ENCODE measurements at places on chromosomes 16 and 17. TPM values are rescaled to one million over a fixed set of nuclear protein-coding genes. Genes with fewer than 3 reads are reported as not detected.

DNA sequence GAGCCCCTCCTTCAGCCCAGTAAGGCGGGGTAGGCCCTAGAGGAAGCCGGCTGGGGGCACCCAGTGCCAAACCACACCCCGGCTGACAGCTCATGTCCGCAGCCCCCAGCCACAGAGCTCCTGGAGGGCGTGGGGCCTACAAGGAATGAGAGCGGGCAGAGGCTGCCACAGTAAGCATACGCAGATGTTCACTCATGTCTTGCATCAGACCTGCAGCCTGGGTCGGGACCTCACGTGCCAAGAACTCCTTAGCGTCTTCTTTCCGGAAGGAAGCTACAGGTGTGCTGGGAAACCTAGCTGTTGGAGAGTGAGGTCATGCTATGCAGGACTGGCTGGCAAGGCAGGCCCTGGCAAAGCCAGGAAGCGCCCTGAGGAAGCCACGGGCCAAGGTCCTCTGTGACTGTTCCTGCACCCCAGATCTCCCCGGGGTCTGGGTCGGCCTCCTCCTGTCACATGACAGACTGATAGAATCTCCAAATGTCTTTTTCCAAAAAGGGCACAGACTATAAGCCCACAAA lies 1.6 kb downstream of the ZNF598 start:
- DNase-seq = no peak

Gene ZPBP2
- not detected for total RNA-seq

DNA sequence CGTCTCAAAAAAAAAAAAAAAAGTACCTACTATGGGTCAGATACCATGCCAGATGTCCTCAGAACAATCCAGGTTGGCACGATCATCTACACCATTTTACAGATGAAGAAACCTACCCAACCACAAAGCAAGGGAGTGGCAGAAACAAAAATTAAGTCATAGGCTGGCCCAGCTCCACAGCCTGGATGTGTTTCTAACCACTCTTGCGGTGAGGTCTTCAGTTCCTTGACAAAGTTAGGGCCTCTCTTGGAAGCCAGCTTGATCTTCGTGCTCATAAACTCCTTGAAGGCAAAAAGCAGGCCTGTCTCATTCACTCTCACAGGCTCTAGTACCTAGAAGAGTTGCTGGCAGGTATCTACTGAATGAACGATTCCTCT lies 6.2 kb downstream of the GGA2 start:
- DNase-seq = no peak

GRCh38 chr16:83510906-83511305 lies 296.9 kb upstream of the HSBP1 start:
- no peak for DNase-seq

Gene CACNG5
- total RNA-seq = not detected

GRCh38 chr16:87067836-87068761 lies 249.1 kb downstream of the C16orf95 start:
- DNase-seq = no peak

DNA sequence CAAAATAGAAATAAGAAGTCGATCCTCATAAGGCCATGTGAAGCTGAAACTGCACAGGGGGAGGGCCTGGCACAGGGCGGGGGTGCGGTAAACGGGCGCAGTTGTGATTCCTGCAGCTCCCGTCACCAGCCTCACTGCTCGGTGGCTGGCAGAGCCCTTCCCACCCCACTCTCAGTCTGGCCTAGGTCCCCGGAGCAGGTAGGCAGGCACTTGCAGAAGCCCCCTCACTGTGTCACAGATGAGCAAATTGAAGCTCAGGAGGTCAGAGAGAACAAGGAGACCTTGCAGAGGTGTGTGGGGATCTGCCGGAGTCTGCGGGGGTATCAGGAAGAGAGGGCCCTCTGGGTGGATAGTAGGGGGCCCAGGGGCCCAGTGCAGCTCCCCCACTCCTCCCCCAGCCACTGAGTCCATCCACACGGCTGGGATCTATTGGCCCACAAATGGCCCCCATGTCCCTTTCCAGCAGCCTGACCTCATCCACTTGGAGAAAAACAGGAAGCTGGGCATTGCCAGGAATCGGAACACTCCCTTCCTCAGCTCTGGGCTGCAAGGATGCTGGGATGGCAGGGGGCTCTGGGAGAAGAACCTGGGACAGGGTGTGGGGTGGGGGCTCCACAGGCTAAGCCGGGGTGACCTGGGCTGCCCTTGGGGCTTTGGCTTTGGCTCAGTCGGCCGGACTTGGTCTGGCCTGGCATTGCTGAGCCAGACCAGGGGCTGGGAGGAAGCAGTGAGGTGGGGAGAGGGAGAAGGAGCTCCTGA lies 21.4 kb upstream of the MAP3K14 start:
- DNase-seq = peak; percentile 49

DNA sequence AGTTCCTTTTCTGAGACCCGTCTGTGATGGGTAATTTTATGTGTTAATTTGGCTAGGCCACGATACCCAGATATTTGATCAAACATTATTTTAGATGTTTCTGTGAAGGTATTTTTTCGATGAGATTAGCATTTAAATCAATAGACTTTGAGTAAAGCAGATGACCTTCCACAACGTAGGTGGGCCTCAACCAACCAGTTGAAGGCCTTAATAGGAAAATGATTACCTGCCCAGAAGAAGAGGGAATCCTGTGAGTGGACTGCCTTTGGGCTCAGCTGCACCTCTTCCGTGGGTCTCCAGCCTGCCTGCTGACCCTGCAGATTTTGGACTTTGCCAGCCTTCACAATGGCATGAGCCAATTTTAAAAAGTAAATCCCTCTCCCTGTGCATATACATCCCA lies 61.6 kb upstream of the WSB1 start:
- no peak for DNase-seq

DNA sequence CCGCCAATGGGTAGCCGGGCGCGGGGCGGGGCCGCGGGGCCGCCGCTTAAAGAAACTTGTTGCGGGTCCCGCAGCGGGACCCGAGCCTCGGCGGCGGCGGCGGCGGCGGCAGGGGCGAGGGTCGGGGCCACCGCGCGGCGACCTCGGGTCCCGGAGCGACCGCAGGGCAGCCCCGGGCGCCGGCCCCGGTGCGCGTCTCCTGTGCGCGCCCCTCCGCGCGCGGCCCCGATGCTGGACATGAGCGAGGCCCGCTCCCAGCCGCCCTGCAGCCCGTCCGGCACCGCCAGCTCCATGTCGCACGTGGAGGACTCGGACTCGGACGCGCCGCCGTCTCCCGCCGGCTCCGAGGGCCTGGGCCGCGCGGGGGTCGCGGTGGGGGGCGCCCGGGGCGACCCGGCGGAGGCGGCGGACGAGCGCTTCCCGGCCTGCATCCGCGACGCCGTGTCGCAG lies at the start of gene SOX8:
Gene SOX8, plus strand, starts transcription at position 76 of the 450 bp plus-strand sequence. Its CDS starts 153 bp downstream, at position 229.
- no peak for DNase-seq

Gene CDT1
- total RNA-seq = 6.1 TPM

GRCh38 chr16:11175787-11176341 lies 80.1 kb downstream of the SOCS1 start:
- DNase-seq = no peak

DNA sequence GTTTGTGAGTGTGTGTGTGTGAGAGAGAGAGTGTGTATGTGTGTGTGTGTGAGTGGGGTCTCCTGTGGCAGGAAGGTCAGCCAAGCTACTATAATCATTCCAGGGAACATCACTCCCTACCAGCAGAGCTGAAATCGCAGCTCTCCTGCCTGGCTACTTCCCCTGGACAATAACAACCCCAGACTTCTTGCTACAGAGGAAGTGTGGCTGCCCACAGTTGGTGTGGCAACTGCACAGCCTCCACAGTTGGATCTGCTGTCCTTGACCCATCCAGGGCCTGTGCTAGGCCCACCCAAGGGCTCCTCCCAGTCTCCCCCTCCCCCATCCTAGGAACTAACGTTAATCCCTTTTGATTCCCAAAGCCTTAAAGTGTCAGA lies 1.5 kb downstream of the SLC13A5 start:
- DNase-seq = no peak

- DNase-seq = no peak
Observed at GRCh38 chr17:28317966-28318758, 838 bp upstream of the TMEM97 start.

- DNase-seq = peak; percentile 70
Observed at GRCh38 chr17:68435876-68436842, 21.1 kb downstream of the WIPI1 start.

Gene NOD2
- 6.5 TPM for total RNA-seq

Gene HAP1
- total RNA-seq = not detected

DNA sequence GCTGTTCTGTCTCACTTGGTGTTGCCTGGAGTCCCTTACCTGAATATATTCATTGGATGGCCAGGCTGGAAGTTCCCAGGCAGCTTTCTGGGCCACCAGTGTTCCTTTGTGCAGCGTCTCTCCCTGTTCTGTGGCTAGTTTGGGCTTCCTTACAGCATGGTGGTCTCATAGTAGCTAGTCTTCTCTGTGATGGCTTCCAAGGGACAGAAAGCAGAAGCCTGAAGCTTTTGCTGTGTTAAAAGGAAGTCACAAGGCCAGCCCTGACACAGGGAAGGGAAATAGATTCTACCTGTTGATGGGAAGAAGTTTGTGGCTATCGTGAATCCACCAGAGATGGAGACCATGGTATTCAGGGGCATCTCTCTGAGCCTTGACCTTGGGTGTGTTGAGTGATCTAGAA lies 34.6 kb downstream of the PLCG2 start:
- DNase-seq = no peak

- no peak for DNase-seq
Observed at GRCh38 chr16:12334071-12334470, 357.5 kb downstream of the SNX29 start.

GRCh38 chr17:17491031-17491471 lies 5.1 kb downstream of the RASD1 start:
- no peak for DNase-seq

GRCh38 chr16:28930652-28931051 lies 1.1 kb upstream of the CD19 start:
- DNase-seq = no peak

- no peak for DNase-seq
Observed at GRCh38 chr17:39800540-39800939, 62.8 kb downstream of the GRB7 start.

GRCh38 chr17:60724647-60725046 lies 47.0 kb downstream of the BCAS3 start:
- no peak for DNase-seq

GRCh38 chr17:6453279-6454024 lies 9.2 kb downstream of the PIMREG start:
- DNase-seq = no peak

Gene RASL10B
- total RNA-seq = 13.0 TPM

DNA sequence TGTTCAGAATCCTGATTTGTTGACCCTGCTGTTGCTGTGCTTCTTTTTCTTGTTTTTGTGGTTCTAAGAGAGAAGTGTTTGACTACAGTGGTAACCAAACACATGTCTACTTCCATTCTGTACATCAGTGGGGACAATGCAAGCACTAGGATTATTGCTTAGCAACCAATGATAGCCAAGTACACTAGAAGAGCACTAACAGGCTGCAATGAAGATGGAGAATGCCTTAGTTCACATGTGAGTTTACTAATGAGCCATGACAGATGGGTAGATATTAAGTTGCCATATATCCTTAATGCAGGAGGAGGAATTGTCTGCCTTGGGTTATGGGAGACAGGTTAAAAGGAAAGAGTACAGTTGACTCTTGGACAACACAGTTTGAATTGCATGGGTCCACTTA lies 8.3 kb downstream of the EFCAB5 start:
- DNase-seq = no peak

- DNase-seq = no peak
Observed at GRCh38 chr16:69012906-69013305, 92.5 kb upstream of the HAS3 start.

DNA sequence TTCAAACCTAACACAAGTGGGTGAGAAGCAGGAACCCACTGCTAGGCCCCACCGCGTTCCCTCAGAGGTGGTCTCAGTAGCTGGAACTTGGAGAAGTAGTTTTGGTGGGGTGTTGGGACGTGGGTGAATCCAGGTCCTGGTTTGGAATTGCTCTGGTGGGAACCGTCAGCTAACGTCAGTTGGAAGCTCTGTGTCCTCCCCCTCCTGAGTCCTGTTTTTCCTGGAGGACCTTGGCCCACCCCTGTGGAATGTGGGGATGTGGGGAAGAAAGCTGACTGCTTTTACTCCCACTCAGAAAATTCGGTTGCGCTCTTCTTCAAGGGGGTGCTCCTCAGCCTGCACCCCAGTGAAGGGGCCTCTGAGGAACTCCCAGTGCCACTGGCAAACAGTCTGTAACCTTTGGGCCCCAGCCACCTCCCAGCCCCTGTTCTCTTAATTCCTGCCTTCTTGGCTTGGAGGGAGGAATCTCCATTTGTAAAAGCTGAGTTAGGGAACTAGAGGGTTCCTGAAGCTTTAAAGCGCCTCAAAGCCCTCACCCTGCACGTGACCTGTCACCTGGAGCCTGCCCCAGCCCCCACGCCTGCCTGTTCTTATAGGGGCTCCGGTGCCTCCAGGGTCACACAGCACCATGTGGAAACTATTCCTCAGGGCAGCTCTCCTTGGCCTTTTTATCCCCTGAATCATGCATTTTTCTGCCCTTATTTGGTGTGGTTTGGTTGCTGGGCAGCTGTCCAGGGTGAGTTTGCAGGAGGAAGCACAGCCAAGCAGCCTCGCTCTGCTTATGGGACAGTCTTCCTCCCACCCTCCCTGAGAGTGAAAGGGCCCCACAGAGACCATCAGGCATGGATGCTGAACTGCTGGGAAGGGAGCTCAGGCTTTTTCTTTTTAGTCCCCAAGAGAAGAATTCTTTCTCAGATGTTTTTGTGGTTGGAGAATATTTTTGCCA lies 16.2 kb upstream of the NAGLU start:
- DNase-seq = peak; percentile 94

DNA sequence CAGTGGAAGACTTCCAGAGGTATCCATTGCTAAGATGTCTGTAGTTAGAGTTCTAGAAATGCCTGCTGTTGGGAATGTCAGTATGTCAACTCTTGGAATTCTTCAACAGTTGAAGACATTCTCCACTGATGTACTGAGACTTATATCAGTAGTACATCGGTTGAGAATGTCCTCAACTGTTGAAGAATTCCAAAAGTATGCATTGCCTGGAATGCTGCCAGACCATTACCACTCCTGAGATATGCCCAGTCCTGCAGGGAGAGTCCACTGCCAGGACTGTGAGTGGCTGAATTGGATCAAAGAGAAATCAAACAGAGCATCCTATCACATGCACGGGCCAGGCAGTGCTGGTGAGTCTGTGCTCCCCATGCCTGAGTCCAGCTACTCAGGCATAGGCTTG lies 42.0 kb downstream of the IL21R start:
- DNase-seq = no peak

DNA sequence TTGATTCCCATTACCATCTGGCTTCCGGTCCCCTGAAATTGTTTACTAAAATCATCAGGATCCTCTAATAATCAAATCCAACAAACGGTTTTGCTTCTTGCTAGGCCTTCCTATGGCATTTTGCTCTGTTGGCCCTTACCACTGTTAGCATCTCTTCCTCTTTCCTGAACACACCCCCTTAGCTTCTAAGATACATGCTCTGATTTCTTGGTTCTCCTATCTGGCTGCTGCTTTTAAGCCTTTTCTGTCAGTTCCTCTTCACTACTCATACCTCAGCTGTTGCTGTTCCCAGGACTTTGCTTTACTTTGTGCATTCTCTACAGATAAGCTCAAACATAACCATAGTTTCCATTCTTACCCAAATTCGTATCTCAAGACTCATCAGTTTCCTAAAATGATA lies 11.4 kb downstream of the CAPNS2 start:
- no peak for DNase-seq

Gene MFAP4
- 59.9 TPM for total RNA-seq

GRCh38 chr16:75836347-75837010 lies 110.2 kb upstream of the CPHXL start:
- DNase-seq = no peak

GRCh38 chr17:63698886-63699637 lies 863 bp downstream of the LIMD2 start:
- DNase-seq = peak; percentile 66

Gene CNEP1R1
- total RNA-seq = 17.1 TPM

Gene ANKRD40CL
- total RNA-seq = not detected

Gene AGRP
- total RNA-seq = not detected

Gene HEATR3
- 21.2 TPM for total RNA-seq

Gene SLC25A19
- total RNA-seq = 27.9 TPM

GRCh38 chr16:24988129-24988518 lies 27.0 kb downstream of the ARHGAP17 start:
- no peak for DNase-seq
